Central memory CD4-positive, alpha-beta T cell (primary cell): ENCODE measurements at places on chromosomes 11 and 22.

GRCh38 chr11:109963101-109963500 lies 130.1 kb upstream of the ZC3H12C start:
- no peak for DNase-seq

GRCh38 chr11:6622261-6623171 lies 3.3 kb upstream of the TPP1 start:
- no peak for DNase-seq

DNA sequence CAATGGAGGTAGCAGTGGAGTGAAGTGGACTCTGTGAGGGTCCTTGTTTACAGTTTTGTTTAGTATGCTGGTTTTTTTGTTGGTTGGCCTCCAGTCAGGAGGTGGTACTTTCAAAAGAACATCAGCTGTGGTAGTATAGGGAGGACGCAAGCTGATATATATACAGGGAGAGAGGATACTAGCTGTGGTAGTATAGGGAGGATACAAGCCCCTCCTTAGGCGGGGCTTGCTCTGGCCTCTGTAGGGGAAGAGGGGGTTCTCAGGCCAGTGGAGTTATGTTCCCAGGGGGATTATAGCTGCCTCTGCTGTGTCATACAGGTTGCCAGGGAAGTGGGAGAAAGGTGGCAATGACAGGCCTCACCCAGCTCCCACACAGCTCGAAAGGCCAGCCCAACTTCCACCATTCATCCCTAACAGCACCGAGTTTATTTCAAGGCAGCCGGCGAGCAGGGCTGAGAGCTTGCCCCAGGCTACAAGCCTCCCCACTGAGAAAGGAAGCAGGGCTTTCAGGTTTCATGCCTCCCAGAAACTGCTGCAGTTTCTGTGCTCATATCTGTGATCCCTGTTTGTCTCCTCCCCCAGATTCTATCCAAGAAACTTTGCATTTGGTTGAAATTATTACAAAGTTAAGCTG lies 10.4 kb downstream of the OR52E6 start:
- no peak for DNase-seq

- DNase-seq = no peak
These were observed 147.8 kb downstream of the COMMD9 start for GRCh38 chr11:36141196-36141953.

GRCh38 chr11:64677441-64678023 lies 45.5 kb downstream of the NRXN2 start:
- no peak for DNase-seq

DNA sequence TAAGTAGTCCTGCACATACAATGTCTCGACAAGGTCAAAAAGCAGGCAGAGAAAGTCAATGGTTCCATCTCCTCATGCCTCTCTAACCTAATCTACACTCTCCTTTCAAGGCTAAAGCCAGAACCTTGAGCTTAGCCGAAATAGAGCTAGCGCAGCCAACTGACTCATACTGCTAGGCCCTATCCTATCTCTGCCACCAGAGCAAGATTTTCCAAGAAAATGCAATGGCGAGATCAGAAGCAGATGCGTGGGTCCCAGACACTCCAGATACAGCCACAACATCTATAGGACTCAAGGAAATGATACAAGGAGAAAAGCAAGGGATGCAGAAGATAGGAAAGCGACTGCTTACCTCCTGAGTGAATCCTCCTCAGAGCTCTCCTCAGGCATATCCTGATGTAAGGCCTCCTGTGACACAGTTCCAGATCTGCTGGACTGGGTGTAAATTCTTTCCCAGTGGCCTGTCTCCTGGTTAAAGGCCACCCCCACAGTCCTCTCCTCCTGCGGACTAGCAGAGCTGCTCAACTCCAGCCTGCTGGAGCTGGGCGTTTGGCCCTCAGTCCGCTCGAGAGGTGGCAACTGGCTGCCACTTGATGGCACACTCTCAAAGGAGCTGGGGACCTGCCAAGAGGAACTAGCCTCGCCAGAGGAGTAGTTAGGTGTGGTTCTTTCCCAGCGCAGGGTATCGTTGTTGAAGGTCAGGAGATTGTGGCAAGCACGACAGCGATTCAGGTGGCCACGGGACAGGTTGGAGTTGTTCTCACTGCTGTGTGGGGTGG lies 52.0 kb downstream of the AMBRA1 start:
- DNase-seq = no peak

GRCh38 chr22:38270091-38270992 lies 2.5 kb downstream of the TMEM184B start:
- DNase-seq = no peak

DNA sequence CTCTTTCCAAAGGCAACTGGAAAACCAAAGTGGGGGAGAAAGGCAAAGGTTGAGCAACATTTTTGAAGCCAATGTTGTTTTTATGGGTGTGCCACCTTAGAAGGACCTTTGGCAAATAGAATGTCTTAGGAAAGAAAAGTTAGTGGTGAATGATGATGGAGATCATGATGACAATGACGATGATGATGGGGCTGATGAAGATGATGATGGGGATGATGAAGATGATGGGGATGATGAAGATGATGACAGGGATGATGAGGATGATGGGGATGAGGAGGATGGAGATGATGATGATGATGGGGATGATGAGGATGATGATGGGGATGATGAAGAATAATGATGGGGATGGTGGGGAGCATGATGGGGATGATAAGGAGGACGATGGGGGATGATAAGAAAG lies 78.4 kb upstream of the MTMR2 start:
- no peak for DNase-seq

DNA sequence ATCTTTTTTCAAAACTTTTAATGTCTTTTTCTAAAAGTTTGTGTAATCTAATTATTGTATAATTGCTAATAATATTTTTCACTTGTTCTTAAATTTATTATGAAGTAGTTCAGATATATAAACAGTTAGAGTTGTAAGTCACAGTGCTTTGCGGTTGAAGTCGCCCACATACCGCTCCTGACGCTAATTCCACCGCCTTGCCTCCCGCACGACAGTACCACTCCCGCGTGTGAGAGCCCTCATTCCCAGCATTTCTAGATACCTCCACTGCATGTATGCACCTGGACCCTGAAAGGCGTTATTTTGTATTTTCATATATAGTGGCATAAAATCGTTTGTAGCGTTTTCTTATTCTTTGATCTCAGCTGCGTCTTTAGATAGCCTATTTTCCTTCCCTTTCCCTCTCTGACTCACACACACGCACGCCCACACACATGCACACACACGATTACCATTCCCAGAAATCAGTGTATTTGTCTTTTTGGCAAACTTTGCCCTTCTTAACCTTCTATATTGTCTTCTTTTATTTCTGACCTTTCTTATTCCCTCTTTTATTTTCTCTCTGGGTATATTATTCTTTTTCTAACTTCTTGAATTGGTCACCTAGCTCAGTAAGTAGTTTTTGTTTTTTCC lies 56.4 kb upstream of the PITPNB start:
- no peak for DNase-seq

DNA sequence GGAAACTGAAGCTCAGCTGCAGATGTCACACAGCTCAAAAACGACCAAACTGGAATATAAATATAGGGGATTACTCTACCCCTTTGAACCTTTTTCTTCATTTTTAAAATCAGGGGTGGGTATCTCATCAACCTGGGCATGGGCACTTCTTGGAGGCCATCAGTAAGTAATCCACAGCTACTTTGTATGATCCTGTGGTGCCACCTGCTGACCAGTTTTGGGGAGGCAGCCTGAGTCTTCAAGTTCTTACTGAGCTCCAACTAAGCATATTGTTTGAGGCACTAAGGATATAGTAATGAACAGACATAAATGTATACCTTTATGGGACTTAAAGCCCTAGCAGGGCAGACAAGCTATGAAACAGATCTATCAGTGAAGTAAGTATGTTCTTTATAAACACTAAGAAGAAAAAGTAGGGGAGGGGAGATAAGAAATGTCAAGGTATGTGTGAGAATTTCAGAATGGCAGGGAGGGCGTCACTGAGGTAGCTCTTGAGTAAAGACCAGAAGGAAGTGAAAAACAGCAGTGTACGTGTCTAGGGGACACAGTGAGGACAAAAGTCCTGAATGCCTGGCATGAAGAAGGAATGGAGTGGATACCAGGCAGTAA lies 18.4 kb downstream of the TUB start:
- peak; percentile 50 for DNase-seq

DNA sequence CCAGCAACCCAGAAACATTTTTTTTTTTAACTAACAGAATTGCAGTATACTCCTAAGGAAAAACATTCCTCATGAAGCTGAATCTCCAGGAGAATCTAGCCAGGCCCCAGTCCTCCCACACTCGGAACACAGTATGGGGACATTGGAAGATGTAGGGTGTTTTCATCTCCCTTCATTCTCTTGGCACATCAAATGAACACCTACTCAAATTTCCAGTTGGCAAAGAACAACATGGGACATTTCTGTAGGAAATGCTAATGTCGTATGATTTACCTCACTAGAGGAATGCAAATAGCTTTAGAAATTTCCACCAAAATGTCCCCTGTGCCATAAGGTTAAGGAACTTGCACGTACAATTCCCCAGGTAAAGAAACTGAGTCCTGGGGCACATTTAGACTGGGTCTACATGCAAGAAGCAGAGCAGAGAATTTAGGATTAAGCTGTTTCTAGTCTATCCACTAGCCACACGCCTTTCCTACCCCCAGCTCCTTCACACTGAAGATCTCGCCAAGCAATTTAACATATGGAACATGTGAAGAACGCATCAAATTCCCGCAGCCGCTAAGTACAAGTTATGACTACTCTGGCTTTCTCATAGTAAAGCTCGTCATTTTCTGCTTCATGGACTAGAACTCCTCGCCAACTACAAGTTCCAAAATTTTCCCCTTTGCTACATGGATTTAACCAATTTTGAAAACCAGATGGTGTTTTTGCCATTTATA lies 2.9 kb upstream of the CADM1 start:
- DNase-seq = no peak
